ENCODE measurements at places on chromosomes 12 and 14. TPM values are rescaled to one million over a fixed set of nuclear protein-coding genes. Genes with fewer than 3 reads are reported as not detected.

DNA sequence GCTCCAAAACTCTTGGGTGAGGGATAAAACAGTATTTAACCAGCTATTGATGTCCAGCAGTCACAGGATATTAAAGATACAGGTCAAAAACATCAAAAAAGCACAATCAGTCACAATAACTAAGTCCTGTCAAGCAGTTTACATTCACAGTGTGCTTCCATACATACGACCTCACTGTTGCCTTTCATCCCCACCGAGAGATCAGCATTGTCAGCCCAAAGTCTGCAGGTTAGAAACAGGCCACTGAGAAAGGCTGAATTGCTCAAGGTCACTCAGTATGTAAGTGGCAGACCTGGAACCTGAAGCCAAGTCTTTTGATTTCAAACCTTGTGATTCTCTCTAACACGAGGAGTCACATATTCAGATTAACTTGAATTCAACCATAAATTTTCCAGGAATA, 124.9 kb downstream of the GXYLT1 start:
- DNase-seq = no peak

- peak; percentile 93 for DNase-seq
Measured at GRCh38 chr12:46585854-46586621, 213.5 kb upstream of the SLC38A2 start.

- no peak for DNase-seq
Measured at GRCh38 chr12:2226641-2227040, 173.9 kb downstream of the CACNA1C start.

GRCh38 chr12:52539083-52539820, 13.7 kb downstream of the KRT71 start:
- no peak for DNase-seq

GRCh38 chr14:100007254-100007653, 58.0 kb upstream of the EVL start:
- DNase-seq = no peak

GRCh38 chr12:116266168-116266601, 11.3 kb downstream of the MED13L start:
- DNase-seq = no peak

- peak; percentile 97 for DNase-seq
Measured at GRCh38 chr12:52884526-52885293, 20.2 kb downstream of the KRT8 start.

- DNase-seq = no peak
Measured at GRCh38 chr14:99724196-99724891, 40.2 kb downstream of the CYP46A1 start.

DNA sequence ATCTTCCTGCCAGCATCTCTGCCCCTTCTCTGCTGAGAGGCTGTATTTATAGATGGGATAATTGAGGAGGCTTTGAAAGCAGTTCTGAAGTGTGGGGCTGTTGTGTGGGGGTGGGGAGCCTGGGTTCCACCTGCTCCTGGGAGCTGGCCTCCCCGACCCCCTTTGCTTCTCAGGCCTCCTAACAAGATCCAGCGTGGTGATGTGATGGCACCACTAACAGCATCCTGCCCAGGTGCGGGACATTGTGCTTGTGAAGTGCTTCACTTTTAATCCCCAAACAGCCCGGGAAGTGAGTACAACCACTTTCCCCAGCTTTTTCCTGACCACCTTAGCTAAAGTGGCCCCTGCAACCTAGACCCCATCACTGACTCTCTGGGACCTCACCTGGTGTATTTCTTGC, 95.1 kb upstream of the NRXN3 start:
- DNase-seq = no peak

- no peak for DNase-seq
Measured at GRCh38 chr12:30839643-30840220, 85.0 kb upstream of the CAPRIN2 start.

RD3L gene
- polyA plus RNA-seq = not detected

GPR68 gene
- polyA plus RNA-seq = not detected

IL31 gene
- polyA plus RNA-seq = not detected

SLC10A1 gene
- polyA plus RNA-seq = 0.17 TPM

OR4K15 gene
- not detected for polyA plus RNA-seq

BHLHE41 gene
- 0.03 TPM for polyA plus RNA-seq

Measured in HepG2 (cell line).